ENCODE measurements at places on chromosomes 6 and 20.

- no peak for DNase-seq
These were observed 63.5 kb downstream of the CLIC5 start for GRCh38 chr6:45952168-45952529.

DNA sequence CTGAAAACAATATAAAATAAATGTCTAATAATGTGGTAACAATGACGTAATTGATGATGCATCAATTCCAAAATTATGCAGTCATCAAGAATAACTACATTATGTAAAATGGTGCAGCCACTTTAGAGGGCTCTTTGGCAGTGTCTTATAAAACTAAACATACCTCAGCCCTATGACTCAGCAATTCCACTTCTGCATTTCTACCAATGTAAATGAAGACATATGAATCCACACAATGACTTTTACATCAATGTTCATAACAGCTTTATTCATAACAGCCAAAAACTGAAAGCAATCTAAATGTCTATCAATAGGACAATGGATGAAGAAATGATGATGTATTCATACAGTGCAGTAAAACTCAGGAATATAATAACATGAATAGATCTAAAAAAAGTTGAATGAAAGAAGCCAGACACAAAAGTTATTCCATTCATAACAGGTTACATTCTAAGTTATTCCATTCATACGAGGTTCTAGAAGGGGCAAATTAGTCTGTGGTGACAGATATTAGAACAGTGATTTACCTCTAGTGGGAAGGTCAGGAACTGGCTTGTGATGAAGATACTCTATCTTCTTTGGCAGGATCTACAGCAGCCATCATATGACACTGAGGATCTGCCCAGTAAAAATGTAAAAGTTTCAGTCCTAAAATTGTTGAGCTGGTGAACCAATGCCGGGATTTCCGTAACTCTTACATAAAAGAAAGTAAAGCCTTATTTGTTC is 396.1 kb downstream of the PLCB1 start:
- no peak for DNase-seq

- DNase-seq: no peak
These were observed 34.2 kb downstream of the ZNF391 start for GRCh38 chr6:27422651-27423332.

- DNase-seq: no peak
These were observed 5.6 kb upstream of the ZBTB46 start for GRCh38 chr20:63836458-63837344.

- no peak for DNase-seq
These were observed 57.1 kb downstream of the TNFRSF21 start for GRCh38 chr6:47252633-47253032.

DNA sequence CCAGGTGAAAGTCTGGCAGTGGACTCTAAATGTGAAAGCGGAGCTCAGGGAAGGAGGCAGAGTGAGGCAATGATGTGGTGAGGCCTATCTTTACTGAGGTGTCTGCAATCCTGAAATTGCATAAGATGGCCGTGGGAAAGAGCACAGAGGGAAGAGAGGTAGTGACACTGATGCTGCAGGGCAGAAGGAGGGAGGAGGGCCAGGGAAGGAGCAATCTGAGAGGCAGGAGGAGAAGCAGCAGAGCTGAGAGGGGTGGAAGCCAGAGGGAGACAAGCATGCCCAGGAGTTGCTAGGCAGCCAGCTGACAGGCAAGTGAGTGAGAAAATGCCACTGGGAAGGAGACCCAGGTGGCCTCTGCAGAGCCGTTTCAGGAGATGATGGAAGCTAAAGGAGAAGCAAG is 97.4 kb upstream of the CNR1 start:
- DNase-seq: no peak

DNA sequence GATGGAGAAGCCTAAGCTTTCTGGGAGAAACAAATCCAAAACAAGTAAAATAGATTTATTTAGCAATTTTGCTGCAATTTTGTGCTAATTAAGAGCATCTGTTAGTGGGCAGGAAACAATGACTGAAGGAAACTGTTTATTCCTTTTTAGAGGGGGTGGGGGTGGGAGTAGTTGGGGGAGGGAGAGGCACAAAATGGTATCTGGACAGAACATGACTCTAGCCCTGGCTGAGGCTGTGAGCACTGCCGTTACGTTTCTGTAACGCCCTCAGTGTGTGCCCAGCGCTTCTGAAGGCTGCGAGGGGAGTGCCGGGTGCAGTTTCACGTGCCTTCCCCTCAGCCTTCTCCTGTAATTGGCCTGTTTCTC is 28.8 kb downstream of the METTL24 start:
- DNase-seq: no peak

GRCh38 chr6:28673787-28674671 is 148.3 kb downstream of the GPX5 start:
- no peak for DNase-seq

GRCh38 chr6:113317891-113318574 is 539.1 kb upstream of the MARCKS start:
- peak; percentile 66 for DNase-seq

- no peak for DNase-seq
These were observed 880.9 kb downstream of the PRIM2 start for GRCh38 chr6:58198301-58198700.

- no peak for DNase-seq
These were observed 46.2 kb downstream of the BFSP1 start for GRCh38 chr20:17485017-17485416.

GRCh38 chr20:58713801-58714339 is 21.3 kb downstream of the NPEPL1 start:
- DNase-seq: no peak

GRCh38 chr6:134073161-134073560 is 20.7 kb upstream of the SLC2A12 start:
- peak; percentile 74 for DNase-seq

- no peak for DNase-seq
These were observed 25.1 kb downstream of the MYBL2 start for GRCh38 chr20:43691928-43692524.

GRCh38 chr20:51529758-51530157 is 12.8 kb downstream of the NFATC2 start:
- DNase-seq: no peak

GRCh38 chr6:160391419-160392116 is 43.4 kb downstream of the SLC22A3 start:
- no peak for DNase-seq

DNA sequence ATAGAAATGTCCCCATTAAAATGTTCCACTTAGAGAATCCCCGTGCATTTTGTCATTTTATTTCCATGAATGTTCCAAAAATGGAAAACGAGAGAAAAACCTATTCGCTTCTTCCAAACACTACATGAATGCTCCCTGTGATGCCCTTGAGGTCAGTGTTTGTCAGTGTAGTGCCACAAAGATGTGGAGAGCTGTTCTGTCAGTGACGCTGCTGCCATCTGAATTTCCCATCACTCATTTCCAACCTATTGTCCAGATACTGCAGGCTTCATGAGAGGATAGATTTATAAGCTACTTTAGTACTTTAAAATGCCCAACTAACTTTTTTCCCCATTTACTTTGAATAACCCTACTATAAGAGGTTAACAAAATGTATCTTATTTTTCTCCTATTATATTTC is 335.8 kb downstream of the CDKAL1 start:
- no peak for DNase-seq

GRCh38 chr20:9144643-9145042 is 75.8 kb downstream of the PLCB4 start:
- DNase-seq: no peak

DNA sequence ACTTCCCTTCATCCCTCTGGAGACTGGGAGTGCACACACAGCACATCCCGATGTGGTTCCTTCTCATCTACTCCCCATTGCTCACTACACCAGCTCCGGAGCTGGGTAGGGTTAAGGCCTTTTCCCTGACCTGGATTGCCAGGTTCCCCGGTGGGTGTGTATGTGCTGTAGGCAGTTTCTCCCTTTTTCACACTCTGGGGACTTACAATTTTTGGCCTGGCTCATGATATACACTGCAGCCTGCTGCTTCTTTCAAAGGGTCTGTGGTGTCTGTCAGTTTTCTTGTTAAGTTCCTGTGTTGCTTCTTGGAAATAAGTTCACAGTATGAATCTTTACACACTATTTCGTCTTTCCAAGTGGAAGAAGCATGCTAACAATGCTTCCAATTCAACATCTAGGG is 405.5 kb downstream of the UTRN start:
- no peak for DNase-seq

- DNase-seq: no peak
These were observed 25.0 kb downstream of the FOXP4 start for GRCh38 chr6:41571021-41571780.

- no peak for DNase-seq
These were observed 251.8 kb upstream of the RUNX2 start for GRCh38 chr6:45076217-45076930.

DNA sequence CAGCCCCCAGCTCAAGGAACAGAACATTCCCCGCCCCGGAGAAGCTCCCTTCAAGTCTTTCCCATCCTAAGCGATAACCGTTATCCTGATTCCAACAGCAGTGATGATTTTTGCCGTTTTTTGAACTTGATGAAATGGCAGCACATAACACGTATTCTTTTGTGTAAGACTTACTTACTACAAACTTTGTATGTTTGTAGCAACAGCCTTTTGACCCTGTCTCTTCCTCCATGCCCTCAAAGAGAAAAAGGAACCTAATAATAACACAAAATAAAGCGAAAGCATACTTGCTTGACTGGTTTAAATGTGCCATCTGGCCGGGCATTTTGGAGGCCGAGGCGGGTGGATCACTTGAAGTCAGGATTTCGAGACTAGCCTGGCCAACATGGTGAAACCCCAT is 26.4 kb upstream of the SLC9A8 start:
- no peak for DNase-seq

- DNase-seq: no peak
These were observed 208.6 kb downstream of the MOXD1 start for GRCh38 chr6:132192631-132193030.

GRCh38 chr20:9411833-9412232 is 102.6 kb upstream of the LAMP5 start:
- DNase-seq: no peak

DNA sequence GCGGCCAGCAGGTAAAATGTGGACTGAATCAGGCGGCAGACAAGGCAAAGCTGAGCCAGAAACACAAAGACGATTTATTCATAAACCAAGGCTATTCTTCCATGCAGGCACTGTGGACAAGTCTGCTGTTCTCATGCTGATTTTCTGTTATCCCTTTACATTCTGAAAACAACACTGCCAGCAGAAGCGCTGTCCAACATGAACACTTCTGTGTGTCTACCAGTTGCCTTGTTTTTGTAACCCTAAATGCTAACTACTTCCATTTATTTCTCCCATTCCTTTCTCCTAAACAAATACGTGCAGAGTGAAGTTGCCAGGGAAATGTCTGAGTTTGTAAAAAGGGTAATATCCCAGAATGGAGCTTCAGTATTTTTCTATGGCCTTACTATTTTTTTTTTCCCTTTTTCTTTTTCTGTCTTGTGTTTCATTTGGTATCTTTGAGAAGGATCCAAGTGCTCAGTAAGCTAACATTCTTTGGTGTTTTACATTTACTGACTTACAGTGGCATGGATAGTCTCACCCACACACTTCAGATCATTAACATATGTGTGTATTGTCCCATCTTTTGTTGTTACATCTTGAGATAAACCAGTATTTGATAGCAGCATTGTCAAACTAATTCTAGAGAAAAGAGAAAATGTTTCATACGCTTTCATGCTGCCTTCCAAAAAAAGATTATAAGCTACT is 1308.9 kb upstream of the MAP3K7 start:
- no peak for DNase-seq

DNA sequence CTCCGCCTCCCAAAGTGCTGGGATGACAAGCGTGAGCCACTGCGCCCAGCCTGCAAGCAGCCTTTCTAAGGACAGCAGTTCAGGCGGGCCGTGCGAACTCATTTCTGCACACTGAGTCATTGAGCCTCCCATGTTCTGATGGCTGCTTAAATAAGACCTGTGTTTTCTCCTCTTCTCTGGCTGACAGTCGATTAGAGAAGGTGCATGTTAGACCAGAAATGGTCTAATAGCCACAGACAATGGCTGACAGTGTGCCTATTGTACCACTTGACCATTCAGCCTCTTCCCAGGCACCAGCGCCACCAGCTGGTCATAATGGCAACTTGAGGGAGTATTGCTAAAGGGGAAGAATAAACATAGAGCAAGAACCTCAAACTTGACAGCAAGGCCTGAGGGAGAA is 6.2 kb downstream of the CST11 start:
- no peak for DNase-seq

- no peak for DNase-seq
These were observed 41.5 kb downstream of the YTHDF1 start for GRCh38 chr20:63174309-63175037.

DNA sequence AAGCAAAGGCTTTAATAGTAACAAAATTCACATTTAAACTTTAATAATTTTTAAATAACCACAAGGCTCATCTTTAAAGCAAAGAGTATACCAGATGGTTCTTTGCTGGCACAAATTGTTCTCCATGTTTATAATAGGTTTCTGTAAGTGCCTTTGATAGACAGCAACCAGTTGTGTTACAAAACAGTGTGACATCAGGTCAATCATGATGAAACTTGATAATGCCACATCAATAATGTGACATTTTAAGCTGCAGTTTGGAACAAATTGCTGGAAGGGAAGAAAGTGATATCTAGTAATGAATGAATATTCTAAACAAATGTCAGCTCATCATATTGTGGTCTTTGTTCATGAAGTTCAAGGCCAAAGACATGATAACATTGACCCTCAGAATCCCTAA is 87.5 kb upstream of the MEI4 start:
- no peak for DNase-seq

GRCh38 chr6:160337991-160338390 is 10.2 kb upstream of the SLC22A3 start:
- DNase-seq: no peak

GRCh38 chr6:12241493-12242175 is 48.5 kb upstream of the EDN1 start:
- DNase-seq: no peak

DNA sequence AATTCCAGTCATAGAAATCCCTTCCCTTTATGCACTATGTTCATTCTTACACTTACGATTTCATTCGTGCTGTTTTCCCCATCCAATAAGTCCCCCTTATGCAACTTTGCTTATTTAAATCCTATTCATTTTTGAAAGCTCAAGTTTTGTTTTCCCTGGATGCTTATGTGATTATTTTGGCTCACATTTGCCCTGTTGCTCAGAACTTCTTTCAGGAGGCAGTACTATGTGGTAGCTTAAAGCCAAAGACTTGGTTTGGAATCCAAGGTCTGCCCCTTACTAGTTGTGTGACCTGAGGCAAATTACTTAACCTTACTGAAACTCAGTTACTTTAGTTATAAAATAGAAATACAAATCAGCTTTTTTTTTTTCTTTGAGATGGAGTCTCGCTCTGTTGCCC is 59.6 kb downstream of the MOXD1 start:
- no peak for DNase-seq

DNA sequence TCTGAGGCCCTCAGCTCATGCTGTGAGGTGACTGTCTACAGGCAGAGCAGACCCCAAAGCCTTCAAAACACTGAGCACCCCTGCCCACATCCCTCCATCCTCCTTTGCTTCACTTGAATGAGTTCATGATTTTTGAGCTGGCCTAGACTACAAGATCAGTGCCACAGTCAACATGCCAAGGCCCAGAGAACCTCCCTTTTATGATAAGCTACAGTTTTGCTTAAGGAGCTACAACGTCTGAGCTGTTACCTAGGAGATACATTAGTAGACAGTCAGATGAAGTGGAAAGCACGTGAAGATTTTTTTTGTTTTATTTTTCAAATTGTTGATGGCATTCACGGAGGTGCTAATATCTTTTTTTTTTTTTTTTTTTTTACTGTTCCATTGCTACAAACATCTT is 139.0 kb downstream of the SOBP start:
- DNase-seq: no peak

Measured in NCI-H187 (cell line).